Adrenal gland (tissue), 19 donors: ENCODE measurements at places on chromosomes 2 and 18. TPM values are rescaled to one million over a fixed set of nuclear protein-coding genes. Genes with fewer than 3 reads are reported as not detected.

- no peak for DNase-seq
These were observed 301.5 kb upstream of the TFPI start for GRCh38 chr2:187855689-187856088.

DNA sequence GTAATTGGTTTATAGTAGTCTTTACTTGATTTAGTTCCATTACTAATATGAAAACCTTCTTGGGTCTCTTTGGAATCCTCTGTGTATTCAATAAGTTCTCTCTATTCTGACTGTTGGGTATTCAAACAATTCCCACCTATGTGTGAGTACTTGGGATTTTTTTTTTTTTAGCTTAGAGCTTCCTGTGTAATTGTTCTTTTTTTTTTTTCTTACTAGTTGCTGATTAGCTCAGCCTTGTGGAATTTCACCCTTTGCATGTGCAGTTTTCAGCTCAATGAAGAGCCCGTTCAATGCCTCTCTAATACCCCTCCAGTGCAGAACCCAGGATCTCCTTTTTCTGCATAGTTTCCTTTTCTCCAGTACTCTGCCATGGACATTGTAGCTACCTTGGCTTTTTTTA, 339.1 kb upstream of the GALNT5 start:
- DNase-seq = no peak

- DNase-seq = no peak
These were observed 35.0 kb downstream of the YES1 start for GRCh38 chr18:777021-777420.

Gene USP37
- 2.5 TPM for polyA plus RNA-seq
